GM12865 (cell line): ENCODE measurements at places on chromosomes 7 and 10.

GRCh38 chr7:5428478-5429252, 5.0 kb upstream of the TNRC18 start:
- DNase-seq, result no peak

DNA sequence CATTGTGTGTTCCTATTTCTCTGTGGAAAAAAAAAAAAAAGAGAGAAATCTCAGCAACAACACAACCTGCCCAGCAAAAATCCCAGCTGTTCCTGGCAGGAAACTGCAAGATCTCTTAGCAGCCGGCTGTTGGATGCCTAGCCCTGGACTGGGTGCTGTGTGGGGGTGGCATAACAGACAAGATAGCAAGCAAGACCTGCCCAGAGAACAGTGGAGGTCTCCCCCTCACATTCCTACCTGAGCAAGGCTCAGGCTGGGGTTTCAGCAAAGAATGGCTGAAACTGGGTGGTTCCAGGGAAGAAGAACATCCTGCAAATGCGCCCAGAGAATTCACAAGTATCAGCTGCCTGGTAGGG, 248.8 kb upstream of the ZMIZ1 start:
- DNase-seq, result no peak

- DNase-seq, result peak; percentile 60
Measured at GRCh38 chr7:108263425-108263824, 133.3 kb upstream of the LAMB4 start.

GRCh38 chr7:11163220-11163619, 189.5 kb downstream of the PHF14 start:
- no peak for DNase-seq

GRCh38 chr10:132846631-132847415, 60.9 kb upstream of the NKX6-2 start:
- no peak for DNase-seq

GRCh38 chr7:107971100-107971499, 31.9 kb downstream of the LAMB1 start:
- no peak for DNase-seq

- peak; percentile 62 for DNase-seq
Measured at GRCh38 chr10:124740369-124741280, 3.6 kb downstream of the FAM53B start.

DNA sequence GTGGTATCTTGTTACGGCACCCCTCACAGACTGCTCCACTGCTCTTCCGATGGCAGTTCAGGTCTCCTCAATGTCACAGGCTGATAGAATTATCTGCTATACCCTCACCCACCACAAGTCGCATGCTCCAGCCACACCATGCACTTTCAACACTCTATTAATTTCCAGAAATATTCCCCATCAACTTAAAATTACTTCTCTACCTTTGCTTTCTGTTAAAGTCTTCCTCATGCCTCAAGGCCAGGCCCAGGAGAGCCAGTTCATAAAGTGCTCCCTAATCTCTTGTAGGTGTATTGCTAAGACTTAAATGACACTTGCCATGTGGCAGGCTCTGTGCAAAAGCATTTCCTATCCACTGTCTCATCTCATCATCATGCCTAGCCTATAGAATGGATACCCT, 105.9 kb upstream of the ARID5B start:
- DNase-seq, result no peak

GRCh38 chr7:44145969-44146911, 5.1 kb upstream of the MYL7 start:
- DNase-seq, result peak; percentile 43

DNA sequence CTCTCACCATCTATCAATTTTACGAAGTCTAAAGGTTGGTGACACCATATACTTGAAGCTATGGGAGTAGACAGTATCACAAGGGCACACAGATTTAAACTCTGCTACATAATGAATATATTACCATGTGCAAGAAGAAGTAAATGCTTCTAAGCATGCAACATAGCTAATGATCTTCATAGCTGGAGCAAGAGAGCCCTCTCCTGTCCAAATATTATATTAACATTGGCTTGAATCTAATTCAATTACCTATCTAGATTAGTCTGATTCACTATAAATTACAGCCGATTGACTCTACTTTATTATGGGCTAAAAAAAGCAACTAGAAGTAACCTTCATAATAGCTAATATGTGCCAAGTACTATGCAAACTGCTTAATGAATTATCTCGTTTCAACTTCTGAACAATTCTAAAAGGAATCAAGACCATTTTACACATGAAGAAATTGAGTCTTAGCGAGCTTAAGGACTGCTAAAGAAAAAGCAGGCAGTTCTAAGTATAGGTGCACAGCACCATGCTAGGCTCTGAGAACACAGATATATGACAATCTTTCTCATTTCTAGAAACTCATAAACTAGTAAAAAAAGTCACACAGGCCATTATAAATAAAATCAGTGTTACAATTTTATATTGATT, 21.9 kb downstream of the FRA10AC1 start:
- peak; percentile 26 for DNase-seq
